ENCODE measurements at places on chromosomes 13 and 19. TPM values are rescaled to one million over a fixed set of nuclear protein-coding genes. Genes with fewer than 3 reads are reported as not detected.

DNA sequence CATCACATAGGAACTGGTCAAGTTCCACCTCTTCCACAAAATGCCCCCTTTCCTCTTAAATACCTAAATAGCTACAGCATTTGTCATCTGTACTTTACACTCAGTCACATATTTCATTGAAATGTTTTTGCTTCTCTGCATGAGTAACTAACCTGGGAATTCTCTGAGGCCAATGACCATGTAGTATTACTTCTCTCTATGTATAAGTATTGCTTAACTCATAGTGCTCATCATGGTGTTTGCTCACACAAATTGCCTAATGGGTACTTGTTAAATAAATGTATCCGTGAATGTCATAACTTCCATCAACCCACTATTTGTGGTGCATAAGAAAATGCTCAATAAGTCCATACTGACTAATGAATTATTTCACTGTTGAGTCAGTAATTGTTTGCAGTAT, 115.5 kb downstream of the FGF14 start:
- peaks cover 2% of the 10 kb centered on the region for H3K27me3 ChIP-seq
- no peaks in the 10 kb centered on the region for H3K36me3 ChIP-seq
- H3K4me3 ChIP-seq, result no peak overlapping the region
- no peak for DNase-seq

The ONECUT3 gene
- not detected for total RNA-seq

- H3K27me3 ChIP-seq, result no peaks in the 10 kb centered on the region
- H3K4me3 ChIP-seq, result no peak overlapping the region
- H3K36me3 ChIP-seq, result no peaks in the 10 kb centered on the region
- no peak overlapping the region for H3K27ac ChIP-seq
- no peaks in the 10 kb centered on the region for H3K4me1 ChIP-seq
Measured at GRCh38 chr13:71546881-71547280, 320.1 kb downstream of the DACH1 start.

The ZNF560 gene
- total RNA-seq, result 0.12 TPM

- H3K27me3 ChIP-seq, result peaks cover 22% of the 10 kb centered on the region
- DNase-seq, result peak; percentile 77
- no peaks in the 10 kb centered on the region for H3K4me1 ChIP-seq
- H3K27ac ChIP-seq, result no peak overlapping the region
- no peak overlapping the region for H3K4me3 ChIP-seq
Measured at GRCh38 chr13:95834134-95834765, 157.3 kb downstream of the DNAJC3 start.

Measured in activated naive CD4-positive, alpha-beta T cell treated with anti-CD3 and anti-CD28 coated beads for 36 hours (primary cell).